ENCODE measurements at places on chromosomes 6 and 20.

DNA sequence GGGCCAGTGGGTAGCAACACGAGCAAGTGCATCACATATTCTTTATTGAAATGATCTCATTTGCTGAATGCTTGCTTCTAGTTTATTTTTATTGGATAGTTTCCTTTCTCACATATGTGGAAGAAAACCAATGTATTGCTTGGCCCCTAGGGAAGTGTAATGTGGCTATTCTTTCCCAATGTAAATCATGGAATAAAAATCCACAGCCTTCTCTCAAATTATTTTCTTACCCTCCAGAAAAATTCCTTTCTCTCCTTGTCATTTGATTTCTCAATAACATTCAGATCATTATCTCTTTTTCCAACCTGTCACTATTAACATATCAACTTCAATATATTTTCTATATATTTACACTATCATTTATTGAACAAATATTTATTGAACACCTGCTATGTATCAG lies 51.9 kb upstream of the PTPRK start:
- no peak for DNase-seq

DNA sequence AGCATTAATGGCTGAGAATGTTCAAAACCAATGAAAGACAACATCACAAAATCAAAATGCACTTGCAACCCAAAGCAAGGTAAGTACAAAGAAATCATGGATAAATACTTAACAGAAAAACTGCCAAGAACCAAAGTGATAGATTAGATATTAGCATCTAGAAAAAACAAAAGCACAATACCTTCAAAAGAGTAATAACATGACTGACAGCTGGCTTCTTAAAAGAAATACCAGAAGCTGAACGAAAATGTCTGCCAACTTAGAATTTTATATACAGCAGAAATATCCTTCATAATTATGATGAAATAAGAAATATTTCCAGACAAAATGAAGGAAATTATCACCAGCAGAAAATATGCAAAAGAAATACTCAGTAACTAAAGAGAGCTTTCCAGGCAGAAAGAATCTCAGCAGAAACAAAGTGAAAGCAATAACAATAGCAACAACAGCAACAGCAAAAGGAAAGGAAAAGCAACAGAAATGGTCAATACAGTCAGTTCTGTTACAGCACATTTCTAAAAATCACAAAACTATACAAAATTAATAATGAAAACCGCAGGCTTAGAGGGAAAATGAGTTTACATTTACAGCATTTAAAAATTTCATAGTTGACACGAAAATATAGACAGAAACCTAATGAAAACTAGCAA lies 121.5 kb upstream of the MAN1A1 start:
- DNase-seq, result no peak

DNA sequence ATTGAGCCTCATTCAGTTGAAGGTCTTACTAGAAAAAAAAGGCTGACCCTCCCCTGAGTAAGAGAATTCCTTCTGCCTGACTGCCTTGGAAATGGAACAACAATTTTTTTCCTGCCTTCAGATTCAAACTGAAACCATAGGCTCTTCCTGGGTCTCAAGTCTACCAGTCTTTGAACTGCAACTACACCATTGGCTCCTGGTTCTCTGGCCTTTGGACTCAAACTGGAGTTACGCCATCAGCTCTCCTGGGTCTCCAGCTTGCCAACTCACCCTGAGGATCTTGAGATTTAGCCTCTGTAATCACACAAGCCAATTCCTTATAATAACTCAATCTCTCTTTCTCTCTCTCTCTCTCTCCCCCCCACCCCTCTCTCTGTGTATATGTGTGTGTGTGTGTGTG lies 36.0 kb upstream of the SNX9 start:
- DNase-seq, result no peak

- DNase-seq, result no peak
These were observed 376.7 kb upstream of the CITED2 start for GRCh38 chr6:139751179-139751578.

DNA sequence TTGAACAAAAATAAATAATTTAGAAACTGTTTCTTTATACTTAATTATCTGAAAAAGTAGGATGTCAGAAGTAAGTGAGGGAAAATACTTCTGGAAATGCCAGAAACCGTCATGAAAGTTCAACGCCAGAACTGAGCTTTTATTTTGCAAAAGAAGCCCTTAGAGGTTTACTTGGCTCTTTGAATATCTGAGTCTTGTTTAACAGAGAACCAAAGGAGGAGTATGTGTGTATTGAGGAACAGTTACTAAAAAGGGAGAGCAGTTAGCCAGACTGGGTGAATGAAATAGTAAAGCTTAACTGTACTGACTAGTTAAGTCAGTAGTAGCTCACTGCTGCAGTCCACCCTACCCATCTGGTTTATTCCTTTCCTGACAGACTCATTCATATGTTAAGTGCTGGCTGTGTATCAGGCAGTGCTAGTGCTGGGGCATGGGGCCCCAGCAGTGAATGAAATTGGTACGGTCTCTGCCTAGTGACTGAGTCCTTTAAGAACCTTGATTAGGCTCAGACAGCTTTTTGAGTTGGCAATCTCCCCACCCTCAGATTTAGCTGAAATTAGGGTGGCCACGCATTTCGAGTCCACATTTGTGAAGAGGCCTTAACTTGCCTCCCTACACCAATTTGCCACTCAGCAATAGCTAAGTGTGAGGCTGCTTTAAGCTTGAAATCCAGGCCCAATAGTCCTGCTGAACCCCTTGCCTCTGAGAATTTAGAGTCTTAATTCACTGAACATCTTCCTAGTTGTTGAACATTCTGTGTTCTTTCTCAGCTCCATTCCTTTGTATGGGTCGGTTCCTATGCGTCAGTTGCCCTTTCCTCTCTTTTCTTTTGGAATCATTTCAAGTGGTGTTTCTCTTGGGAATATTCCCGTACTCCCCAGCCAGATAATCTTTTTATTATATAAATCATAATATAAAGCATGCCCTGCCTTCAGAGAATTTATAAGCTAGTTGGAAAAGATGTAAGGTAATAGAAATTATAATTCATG lies 20.2 kb downstream of the MAP3K4 start:
- no peak for DNase-seq

DNA sequence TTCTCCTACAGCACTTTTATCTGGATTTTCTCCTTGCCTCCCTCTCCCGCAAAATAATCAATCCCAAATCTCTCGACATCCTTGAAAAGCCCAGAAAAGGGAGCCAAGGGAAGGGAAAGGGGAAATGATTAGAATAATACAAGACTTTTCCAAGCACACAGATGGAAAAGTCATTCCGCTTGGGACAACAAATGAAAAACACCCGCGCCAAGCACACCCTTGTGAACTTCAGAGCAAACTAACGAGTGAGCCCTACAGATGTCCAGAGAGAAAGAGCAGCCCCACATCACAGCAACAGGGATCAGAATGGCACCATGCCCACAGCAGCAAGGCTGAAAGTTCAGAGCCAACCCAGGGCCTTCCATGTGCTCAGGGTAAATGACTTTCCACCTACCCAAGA lies 49.6 kb downstream of the NINL start:
- DNase-seq, result no peak

- no peak for DNase-seq
These were observed 364.3 kb upstream of the PTCHD4 start for GRCh38 chr6:48475275-48475674.

GRCh38 chr6:44641344-44642031 lies 254.0 kb downstream of the CDC5L start:
- DNase-seq, result no peak

DNA sequence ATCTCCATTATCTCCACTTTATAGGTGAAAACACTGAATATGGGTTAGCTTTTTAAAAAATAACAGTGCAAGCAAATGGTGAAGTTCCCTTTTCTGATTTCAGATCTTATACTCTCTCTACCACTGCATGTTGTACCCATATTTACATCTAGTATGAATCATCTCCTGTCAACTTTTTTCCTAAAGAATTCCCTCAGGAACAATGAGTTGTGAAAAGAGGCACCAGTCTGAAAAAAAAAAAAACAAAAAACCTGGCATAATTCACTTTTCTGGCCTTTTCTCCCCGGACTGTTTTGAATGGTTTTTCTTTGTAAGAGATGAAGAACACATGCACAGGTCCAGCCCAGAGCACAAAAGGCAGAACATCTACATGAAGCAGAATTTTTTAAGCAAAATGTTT lies 596.0 kb downstream of the COL12A1 start:
- DNase-seq, result no peak

GRCh38 chr20:40019510-40019909 lies 669.5 kb downstream of the MAFB start:
- DNase-seq, result no peak

GRCh38 chr20:57259121-57259937 lies 7.1 kb downstream of the BMP7 start:
- no peak for DNase-seq

DNA sequence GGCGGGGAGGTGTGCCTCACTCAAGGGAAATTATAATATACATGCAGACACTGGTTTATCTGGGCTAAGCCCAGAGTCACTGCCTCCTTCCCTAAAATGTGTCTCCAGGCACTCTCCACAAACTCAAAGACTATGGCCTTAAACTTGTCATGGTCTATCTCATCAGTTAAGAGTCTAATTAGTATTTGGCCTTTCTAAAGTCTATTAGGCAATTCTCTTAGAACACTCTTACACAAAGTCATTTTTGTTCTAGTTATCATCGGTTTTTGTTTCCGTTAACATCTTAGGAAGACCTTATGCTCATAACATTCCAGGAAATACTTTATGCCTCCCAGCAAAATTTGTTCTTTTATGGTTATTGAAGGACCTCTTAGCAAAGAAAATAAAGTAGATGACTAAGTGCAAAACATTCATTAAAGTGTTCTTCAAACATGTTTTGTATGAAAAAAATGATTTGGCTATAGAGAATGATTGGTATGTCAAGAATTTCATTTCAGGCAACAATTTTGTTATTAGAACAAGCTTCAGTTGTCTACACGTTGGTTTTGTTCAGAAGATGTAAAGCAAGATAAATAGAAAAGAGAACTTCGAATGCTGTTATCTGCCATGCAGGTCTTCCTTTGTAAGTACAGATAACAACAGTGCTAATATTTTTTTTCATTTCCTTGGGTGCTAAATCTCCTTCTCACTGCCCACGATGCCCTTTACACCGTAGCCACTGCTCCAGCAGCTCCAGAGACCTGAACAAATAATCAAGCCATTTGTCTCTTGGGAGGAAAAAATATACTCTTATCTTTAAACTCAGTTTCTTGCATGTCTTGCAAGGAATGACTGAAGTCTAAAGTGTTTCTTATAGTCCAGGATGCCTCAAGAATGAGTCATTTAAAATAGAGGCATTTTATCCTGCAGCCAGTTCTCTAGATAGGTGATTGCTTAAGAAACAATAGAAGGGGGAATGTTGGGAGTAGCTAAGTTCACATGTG lies 170.4 kb downstream of the HTR1B start:
- no peak for DNase-seq

DNA sequence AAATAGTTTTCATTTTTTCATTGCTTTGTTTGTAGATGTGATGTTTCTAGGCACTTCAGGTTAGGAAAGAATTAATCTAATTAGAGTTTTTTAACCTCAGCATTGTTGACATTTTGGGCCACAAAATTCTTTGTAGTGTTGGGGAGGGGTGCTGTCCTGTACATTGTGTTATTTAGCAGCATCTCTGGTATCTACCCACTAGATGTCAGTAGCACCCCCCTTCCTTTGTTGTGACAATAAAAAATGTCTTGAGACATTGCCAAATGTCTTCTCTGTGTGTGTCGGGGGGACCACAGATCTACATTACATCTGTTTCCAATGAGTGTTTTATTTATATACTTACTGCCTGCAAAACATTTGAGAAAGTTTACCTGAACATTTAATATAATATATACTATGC lies 45.6 kb downstream of the EYA4 start:
- DNase-seq, result no peak

GRCh38 chr20:58277578-58278472 lies 31.7 kb upstream of the RAB22A start:
- DNase-seq, result no peak
